ENCODE measurements at places on chromosomes 5 and 9. TPM values are rescaled to one million over a fixed set of nuclear protein-coding genes. Genes with fewer than 3 reads are reported as not detected.

PCDHGC5 gene
- 2.9 TPM for total RNA-seq

SLC25A51 gene
- 70.9 TPM for total RNA-seq

CARTPT gene
- not detected for total RNA-seq

DPYSL3 gene
- total RNA-seq: 15.9 TPM

TAF11L10 gene
- total RNA-seq: not detected

KIF4B gene
- total RNA-seq: not detected

LHX3 gene
- total RNA-seq: not detected

GM2A gene
- 65.9 TPM for total RNA-seq

HTR4 gene
- not detected for total RNA-seq

SHC3 gene
- 0.31 TPM for total RNA-seq

QSOX2 gene
- 9.6 TPM for total RNA-seq

SNCAIP gene
- not detected for total RNA-seq

ASTN2 gene
- total RNA-seq: 8.5 TPM

CYFIP2 gene
- 14.3 TPM for total RNA-seq

LCP2 gene
- 0.67 TPM for total RNA-seq

NADK2 gene
- total RNA-seq: 10.3 TPM

POU5F2 gene
- total RNA-seq: 1.0 TPM

Measured in melanocyte of skin (primary cell).